Caki2 (cell line): ENCODE measurements at places on chromosomes 7 and 10.

GRCh38 chr10:67666416-67667034 lies 29.5 kb downstream of the CTNNA3 start:
- peak; percentile 60 for DNase-seq

- DNase-seq = no peak
Observed at GRCh38 chr10:110404413-110404812, 93.3 kb upstream of the DUSP5 start.

DNA sequence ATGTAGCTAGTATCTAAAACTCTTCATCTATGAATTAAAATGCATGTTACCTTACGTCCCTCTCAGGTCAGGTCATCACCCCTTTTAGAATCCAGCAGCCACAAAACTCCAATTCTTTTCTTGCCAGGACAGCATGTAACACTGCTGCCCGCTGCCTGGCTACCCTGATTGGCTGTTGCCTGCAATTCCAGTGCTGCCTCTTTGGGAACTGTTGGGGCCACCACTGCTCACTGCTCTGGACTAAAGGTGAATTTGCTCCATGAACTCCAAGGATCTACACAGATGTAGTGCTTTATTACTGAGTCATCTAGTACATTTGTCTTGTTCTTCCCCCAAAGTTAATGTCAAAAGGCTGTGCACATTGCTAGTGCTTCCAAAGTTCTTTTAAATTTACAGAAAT lies 40.4 kb downstream of the SCIN start:
- no peak for DNase-seq

DNA sequence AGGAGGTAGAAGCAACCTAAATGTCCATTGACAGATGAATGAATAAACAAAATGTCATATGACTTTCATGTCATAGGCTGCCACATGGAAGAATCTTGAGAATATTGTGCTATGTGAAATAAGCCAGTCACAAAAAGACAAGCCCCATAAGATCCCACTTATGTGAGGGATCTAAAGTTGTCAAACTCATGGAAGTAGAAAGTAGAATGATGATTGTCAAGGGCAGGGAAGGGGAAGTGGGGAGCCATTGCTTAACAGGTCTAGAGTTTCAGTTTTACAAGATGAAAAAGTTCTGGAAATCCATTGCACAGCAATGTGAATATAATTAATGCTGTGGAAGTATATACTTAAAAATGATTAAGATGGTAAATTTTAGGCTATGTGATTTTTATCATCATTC lies 229.3 kb upstream of the KMT2E start:
- no peak for DNase-seq

- no peak for DNase-seq
Observed at GRCh38 chr7:135980012-135980551, 2.9 kb upstream of the MTPN start.

DNA sequence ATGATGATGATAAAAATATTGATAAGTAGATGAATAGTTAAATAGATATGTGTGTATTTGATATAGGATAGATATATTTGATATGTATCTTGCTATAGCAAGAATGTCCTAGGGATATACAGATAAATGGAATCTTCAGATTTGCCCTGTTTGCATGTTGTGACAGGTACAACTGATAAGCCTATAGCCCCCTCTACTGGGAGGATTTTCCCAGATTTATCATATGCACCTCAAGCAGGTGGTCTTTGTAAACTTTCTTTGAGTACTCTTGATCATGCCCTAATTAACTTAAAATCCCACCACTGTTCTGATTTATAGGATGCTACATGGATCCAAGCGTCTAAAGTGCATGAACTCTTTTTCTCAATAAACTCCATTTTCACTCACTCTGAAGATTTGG lies 1050.7 kb downstream of the SORCS3 start:
- DNase-seq = no peak

- DNase-seq = no peak
Observed at GRCh38 chr7:64098-64915, 128.1 kb upstream of the FAM20C start.

- peak; percentile 59 for DNase-seq
Observed at GRCh38 chr7:49125246-49125645, 200.9 kb downstream of the CDC14C start.

- no peak for DNase-seq
Observed at GRCh38 chr10:86506062-86506461, 15.5 kb downstream of the WAPL start.

GRCh38 chr10:29323367-29323766 lies 34.5 kb downstream of the LYZL1 start:
- DNase-seq = no peak

- DNase-seq = no peak
Observed at GRCh38 chr10:55786461-55787050, 574.5 kb downstream of the ZWINT start.

GRCh38 chr10:117609095-117609795 lies 66.7 kb downstream of the EMX2 start:
- DNase-seq = no peak

DNA sequence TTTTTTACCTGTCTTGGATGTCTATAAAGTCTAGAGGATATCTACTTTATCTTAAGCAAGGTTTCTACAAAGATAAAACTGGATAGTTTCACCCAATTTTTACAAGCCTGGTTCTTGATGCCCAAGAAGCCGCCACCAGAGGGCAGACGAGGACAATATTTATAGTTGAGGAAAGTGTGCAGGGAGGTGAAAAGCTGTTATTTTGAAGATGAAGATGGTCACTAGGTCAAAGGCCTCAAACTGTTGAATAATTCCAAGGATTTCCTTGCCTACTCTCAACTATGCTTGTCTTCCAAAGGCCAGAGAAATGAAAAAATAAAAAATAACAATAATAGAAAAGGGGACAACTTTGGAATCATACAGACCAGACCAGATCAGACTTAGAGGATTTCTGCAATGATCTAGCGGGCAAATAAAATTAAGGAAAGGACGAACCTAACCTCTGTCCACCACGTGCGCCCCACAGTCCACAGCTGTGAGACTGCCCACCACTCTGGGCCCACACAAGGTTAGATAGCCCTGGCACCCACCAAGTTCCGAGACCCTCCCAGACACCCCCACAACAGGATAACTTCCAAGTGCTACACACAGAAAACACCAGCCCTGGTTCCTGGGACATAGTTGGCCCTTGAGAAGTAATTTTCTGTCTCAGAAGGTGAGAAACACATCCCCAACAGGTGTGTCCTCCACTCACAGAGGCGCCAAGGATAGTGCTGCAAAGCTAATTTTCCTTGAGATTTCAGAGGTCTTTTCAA lies 2.8 kb downstream of the PKD1L1 start:
- DNase-seq = peak; percentile 52

DNA sequence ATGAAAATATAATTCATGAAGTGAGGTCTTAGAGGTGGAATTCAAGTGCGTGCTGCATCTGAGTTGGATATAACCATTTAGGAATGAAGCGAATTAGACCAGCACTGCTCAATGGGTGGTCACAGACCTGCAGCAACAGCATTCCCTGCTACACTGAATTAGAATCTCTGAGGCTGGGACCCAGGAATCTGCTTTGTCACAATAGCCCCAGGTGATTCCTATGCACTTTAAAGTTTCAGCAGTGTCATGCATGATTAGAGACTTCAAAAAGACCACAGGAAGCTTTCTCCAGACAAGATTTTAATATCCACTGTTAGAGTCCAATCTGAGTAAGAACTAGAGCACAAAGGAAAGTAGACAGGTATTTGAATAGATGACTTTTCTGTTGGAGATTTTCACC lies 352.8 kb upstream of the VSTM2A start:
- no peak for DNase-seq

DNA sequence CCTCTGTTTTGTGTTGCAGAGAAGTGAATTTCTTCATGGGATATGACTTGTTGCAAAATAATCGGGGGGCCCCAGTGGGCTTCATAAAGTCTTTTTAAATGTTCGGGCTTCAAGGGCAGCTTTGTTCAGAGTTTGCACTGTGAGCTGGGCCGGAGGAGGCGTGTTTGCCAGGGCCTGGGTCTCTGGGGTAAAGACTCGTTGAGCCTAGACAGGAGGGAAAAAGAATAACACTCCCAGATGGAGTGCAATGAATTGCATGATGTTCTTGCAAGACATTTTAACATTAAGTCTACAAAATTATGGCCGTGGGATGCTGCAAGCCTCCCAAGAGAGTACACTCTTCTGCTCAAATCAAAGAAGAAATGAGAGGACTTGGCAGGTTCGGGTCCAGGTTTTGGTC lies 23.6 kb downstream of the BMPER start:
- DNase-seq = no peak

DNA sequence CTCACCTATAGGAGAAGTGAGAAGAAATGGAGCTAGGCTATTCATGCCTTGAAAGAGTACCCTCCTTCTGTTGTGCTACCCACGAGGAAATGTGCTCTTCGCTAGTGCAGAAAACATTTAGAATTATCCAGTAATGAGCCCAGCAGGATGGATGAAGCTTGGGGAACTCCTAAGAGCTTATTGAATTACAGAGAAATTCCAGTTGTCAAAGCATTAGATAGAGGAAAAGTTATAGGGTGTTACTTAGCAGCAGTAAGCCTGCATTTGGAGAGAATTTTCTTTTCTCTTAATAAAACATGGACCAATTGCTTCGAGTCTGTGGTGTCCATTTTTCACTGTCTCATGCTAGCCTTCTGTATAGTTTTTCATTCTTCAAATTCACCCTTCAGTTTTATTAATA lies 5.0 kb downstream of the R3HCC1L start:
- DNase-seq = no peak

DNA sequence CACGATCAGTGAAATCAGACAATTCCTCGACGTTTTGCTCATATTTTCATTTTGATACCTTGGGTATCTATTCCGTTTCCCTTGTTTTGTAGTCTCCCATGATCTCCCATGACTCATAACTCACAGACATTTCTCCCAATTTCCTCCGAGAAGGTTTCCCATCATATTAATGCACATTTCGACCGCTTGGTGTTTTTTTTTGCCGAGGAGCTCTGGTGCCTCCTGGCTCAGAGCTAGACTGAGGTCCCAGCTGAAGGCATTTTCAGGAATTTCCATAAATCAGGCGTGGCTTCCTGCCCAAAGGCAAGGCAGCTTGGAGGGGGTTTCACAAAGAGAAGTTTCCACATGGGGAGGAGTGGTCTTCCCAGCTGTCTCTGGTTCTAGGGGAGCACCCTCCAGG lies 148.2 kb upstream of the TNS3 start:
- DNase-seq = no peak
